Retinal pigment epithelial cell (primary cell): ENCODE measurements at places on chromosomes 6 and 20.

- no peak for DNase-seq
These were observed 2.8 kb downstream of the DBNDD2 start for GRCh38 chr20:45410887-45411286.

DNA sequence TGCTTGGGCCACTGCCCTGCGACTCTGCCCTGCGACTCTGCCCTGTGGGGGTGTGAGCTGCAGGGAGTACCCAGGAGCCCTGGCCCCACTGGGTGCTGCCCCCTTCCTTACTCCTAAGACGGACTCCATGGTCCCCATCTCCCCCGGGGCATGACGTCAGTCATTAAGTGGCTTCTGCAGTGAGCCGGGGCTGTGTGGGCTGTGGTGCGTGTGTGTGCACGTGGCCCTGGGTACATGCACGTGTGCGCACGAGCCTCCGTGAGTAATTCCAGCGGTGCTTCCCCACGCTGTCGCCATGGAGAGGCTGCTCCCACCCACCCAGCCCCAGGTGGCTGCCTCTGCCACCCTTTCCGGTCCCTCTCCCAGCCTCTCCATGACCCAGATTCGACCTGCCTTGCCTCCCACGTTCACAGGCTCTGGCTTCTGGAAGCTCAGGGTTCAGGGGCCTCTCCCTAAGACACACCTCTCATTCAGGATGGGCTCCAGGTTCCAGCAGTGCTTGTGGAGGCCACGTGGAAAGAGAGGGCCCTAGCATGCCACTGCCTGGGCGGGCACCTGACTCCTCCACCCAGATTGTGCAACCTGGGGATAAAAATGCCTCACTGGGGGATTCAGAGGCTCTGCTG is 88.3 kb downstream of the DLGAP4 start:
- no peak for DNase-seq

- peak; percentile 45 for DNase-seq
These were observed 78.6 kb upstream of the PTPRK start for GRCh38 chr6:128599036-128599435.

DNA sequence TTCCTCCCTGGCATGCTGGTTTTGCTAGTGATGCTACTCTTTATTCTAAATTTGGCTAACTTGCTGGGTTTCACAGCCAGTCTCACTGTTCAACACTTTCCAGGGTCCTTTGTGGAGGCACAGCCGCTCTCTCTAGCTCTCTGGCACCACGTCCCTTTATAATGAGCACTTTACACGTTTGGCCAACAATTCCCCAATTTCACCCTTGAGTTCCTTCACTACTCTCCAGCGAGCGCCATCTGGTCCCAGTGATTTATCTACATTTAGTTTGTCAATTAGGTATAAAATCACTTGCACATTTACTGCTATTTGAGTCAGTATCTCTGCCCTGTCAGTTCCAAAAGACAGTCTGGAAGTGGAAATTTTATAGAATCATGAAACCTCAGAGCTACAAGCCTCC is 241.9 kb upstream of the MOCS1 start:
- DNase-seq, result no peak

DNA sequence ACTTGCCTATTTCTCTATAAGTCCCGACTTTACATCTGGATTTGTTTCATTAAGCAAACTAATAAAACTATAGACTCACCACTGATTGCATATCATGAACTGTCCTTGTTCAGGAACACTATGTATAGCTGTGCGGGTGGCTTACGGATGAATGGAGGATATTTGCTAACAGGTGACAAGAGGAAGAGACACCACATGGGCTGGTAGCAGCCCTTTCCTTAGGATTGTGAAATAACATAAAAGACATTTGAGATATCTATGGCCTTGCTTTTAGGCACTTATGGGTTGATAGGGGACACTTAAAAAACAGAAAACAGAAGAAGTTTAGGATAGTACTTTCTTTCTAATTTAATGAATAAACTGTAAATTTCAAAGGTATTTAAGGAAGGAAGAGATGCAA is 5.0 kb upstream of the CAP2 start:
- DNase-seq, result no peak

DNA sequence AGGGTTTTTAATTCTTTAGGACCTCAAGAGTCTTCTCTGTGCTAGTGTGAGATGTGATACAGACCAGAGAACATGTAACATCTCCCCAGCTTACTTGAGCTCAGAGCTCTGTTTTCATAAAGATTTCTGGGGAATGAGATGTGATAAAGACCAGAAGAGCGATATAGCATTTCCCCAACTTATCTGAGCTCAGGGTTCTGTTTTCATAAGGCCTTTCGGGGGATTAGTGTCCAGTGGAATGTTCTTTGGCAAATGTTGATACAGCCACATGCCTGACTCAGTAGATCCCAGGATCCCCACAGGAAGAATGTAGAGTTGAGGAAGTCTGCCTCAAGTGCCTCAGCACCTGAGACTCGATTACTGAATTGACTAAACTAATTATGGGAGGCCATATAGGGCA is 18.7 kb upstream of the TOP1 start:
- DNase-seq, result peak; percentile 83

DNA sequence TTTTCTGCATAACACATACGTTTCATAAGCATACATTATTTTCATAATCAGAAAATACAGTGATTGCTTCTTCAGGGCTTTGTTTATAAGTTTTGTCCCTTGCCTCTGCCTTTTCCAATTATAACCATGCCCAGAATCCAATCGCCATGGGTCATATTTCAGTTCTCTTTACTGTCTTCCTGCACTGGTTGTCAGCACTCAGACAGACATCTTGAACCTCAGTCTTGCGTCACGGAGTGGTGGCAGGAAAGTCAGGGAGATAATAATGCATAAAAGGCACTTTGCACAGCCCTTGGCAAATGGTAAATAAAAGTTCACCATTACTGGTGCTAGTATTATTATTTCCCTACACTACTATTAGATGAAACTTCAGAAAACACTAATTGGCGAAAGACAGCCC is 7.2 kb downstream of the KIF16B start:
- DNase-seq, result no peak

- DNase-seq, result no peak
These were observed 115.6 kb downstream of the TCP11 start for GRCh38 chr6:35025232-35026188.

DNA sequence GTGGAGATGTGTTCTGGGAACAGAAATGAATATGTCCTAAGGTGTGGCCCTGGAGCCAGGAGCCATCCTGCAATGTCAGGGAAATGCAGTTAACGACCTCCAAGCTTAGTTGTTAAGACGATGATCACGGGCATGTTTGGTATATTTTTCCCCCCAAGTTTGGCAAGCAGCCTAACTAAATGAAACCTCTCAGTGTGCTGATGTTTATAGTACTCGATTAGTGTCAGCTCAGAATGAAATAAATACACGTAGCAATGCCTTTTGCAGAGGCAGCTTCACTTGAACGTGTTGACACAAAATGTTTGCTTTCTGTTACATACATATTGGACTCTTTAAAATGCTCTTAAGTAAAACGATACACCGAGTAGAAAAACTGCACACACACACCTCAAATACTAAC is 76.2 kb upstream of the OLIG3 start:
- DNase-seq, result no peak

GRCh38 chr20:53808733-53809132 is 215.1 kb upstream of the ZNF217 start:
- DNase-seq, result no peak

DNA sequence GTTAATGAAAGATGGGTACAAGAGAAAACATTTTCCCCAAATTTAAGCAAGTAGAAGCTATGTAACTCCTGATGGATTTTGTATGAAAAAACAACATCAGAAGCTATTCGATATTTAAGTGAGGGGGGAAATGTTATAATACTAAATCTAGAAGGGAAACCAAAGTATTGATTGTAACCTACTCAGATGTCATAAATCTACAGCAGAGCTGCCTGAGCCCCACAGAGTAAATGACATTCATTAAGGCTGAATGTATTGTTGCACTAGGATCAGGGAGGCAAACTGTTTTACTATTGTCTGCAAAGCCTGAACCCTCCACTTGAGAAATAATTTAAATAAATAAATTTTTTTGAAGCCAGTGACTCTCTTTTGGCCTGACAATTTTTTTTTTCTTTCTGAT is 19.3 kb downstream of the ANKRD6 start:
- DNase-seq, result no peak

DNA sequence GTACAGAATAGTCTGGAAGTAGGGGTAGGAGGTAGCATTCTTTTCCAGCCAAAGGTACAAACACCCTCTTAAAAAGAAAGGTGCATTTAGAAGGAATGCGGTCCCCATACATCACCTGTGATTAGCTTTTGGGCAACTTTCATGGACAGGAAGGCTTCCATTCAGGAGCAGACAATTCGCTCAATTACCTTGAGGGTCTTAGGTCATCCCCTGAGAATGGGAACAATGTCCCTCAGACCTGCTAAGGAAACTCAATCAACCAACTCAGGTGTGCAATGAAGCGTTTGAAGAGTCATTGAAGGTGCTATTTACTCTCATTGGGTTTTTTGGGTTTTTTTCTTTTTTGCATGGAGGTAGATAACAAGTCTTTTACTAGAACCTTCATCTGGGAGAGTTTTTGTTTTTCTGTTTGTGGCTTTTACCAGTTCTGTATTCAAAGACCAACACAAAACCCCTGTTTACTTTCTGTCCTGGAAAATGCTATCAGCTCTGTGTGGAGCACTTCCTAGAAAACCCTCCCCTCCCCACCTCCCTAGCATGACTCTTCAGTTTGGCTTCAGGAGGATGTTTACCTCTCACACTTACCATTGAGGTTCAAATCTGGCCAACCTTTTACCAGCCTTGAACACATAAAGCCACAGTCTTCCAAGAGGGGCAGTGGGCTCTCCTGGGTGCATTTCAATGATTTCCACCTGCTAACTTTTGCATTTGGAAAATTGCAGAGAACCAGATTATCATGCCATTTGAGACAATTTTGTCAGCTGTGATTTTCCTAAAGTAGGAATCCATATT is 271.2 kb upstream of the PRDM1 start:
- DNase-seq, result no peak

- DNase-seq, result no peak
These were observed 812 bp downstream of the MYMX start for GRCh38 chr6:44217332-44218143.

DNA sequence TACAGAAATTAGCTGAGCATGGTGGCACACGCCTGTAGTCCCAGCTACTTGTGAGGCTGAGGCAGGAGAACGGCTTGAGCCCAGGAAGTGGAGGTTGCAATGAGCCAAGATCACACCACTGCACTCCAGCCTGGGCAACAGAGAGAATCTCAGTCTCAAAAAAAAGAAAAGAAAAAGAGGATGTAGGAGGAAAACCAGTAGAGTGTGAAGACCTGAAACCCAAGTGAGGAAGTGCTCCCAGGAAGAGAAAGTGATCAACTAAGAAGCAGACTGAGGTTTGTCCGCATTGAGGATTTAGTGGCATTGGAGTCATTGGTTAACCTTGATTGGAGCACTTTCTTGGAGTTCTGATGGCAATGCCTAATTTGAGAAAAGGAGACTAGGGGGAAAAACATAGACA is 20.6 kb upstream of the TASP1 start:
- no peak for DNase-seq

- no peak for DNase-seq
These were observed 287.8 kb downstream of the PTPRT start for GRCh38 chr20:42901689-42902440.

DNA sequence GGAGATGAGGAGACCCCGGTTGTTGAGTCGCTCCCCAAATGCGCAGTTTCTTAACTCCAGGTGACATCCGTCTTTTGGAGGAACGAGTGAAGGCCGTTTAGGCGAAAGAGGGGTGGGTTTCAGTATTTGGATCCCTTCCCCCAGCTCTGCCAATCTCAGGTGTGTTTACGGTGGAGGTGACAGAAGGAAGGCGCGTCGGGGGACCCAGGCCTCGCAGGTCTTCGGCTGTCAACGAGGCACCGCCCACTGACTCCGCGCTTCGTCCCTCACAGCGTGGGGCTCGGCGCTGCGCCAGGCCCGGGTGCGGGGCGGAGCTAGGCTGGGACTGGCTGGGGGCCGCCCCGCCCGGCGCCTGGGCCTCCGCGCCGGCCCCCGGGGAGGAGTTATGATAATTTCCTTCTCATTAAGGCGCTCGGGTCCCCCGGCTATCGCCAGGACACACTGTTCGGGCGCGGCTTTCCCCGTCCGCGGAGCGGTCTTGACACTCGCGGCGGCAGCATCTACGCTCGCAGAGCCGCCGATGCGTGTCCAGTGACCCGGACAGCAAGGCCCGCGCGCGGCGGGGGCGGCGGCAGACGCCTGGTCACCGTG is at the start of gene TFAP2C:
TFAP2C (plus strand) TSS at position 434 of the 591 bp plus-strand sequence. CDS start 239 bp downstream, outside the sequence.
- DNase-seq, result no peak

- DNase-seq, result no peak
These were observed 6.5 kb upstream of the UQCC2 start for GRCh38 chr6:33717934-33718455.

- DNase-seq, result no peak
These were observed 159.8 kb upstream of the GGTLC1 start for GRCh38 chr20:24148372-24148771.

DNA sequence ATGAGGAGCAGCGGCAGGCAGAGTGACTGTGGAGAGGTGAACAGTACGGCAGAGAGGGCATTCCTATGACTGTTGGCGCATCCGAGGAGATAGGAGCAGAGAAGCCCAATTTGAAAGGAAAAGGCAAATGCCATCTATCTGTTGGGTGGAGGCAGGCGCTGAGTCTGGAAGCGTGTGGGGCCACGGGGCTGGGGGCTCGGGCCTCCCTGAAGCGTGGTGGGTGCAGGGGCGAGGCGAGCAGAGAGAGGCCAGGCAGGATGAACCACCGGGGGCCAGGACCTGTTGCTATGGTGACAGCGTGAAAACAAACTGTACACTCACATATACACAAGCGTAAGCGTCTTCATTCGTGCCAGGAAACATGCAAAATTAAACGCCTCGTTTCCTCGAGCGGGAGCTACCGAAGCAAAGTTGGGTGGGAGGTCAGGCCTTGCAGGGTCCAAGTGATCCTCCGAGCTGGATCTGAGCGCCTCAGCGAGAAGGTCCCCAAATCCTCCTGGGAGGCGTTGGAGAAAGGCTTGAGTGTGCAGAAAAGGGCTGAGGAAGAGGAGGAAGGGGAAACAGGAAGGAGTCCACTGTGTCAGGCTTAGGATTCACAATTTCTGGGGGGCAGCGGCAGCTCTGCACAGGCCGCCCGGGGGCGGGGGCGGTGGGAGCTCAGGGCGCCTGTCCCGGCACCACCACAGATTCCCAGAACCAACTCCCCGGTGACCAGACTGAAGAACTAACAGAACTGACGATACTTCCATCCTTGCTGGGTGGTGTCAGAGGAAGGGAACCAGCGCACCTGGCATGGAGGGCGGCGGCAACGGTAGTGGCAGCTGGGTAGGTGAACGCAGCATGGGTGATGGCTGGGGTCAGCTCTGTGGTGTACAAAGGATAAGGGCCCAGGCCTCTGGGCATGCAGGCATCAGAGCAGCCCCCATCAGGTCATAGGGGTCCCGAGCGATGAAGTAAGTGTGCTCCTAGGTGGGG is 68.2 kb downstream of the KHDC1L start:
- DNase-seq, result no peak

GRCh38 chr20:16451001-16451400 is 122.2 kb downstream of the KIF16B start:
- DNase-seq, result no peak

DNA sequence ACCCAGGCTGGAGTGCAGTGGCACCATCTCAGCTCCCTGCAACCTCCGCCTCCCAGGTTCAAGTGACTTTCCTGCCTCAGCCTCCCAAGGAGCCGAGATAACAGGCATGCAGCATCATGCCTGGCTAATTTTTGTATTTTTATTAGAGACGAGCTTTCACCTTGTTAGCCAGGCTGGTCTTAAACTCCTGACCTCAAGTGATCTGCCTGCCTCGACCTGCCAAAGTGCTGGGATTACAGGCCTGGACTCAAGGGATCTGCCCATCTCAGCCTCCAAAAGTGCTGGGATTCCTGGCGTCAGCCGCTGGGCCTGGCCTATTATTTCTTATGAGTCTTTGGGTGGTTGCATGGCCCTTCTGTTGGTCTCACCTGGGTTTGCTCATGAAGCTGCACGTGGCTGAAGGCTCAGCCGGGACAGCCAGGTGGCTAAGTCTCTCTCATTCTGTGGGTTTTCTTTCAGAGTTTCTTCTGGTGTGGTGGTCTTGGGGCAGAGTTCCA is 45.6 kb upstream of the NCOA3 start:
- DNase-seq, result no peak
